ENCODE measurements at places on chromosomes 5 and 9.
A peak's percentile ranks its signal among the peaks of the same experiment; 100 is the strongest.

DNA sequence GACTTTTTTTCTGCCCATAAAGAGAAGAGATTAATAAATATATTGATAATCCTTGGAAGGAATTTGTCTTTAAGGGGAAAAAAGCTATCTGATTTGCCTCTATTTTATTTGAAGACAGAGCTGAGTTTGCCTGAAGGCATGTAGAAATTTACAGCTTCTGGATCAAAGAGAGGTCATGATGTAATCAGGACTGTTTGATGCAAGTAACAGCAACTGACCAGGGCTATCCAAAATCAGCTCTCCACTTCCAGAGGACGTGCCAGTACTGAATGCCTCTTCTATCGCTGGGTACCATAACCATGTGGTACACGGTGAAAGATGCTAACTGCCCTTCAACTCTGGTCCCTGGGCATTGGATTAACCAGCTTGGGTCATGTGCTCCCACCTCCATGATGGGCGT lies 90.6 kb downstream of the ZFAND5 start:
- no peak for DNase-seq

DNA sequence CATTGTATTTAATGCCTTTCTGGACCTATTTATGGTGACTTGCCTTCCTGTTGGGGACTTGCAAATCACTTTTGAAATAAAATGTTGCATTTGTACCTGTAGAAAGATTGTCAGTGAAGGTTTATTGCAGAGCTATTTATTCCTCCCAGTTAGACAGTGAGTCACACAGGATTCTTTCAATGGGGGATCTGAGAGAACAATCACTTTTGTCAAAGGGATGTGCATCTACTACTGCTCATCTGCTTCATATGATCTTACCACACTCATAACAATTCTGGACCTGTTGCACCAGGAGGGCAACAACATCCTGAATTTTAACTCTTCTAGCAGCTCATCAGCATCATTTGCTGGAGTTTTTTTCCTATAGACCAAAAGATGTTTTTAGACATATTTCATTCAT lies 66.8 kb downstream of the FBXL7 start:
- DNase-seq: no peak

GRCh38 chr9:35882996-35883395 lies 12.8 kb upstream of the OR13J1 start:
- no peak for DNase-seq

GRCh38 chr5:152501294-152501693 lies 96.2 kb upstream of the NMUR2 start:
- DNase-seq: no peak

- no peak for DNase-seq
These were observed 21.5 kb upstream of the NEUROG1 start for GRCh38 chr5:135557076-135557838.

- no peak for DNase-seq
These were observed 429.1 kb downstream of the NR2F1-AS1 start for GRCh38 chr5:93151896-93152295.

DNA sequence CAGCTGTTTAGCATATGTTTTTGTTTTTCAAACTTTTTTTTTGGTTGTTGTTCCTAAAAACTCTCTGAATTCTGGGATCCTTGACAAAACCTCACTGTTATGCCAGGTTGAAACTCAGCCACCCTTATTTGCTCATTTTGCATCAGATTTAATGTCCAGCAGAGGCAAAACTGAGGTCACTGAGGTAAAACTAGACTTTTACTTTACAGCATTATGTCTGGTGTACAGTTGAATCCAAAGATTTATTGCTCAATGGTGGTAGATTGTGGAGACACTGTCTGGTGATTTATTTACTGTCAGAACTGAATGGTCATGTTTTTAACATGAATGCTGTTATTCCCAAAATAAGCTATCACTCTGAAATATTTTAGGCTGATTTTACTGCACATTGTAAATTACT lies 87.9 kb downstream of the FBXL7 start:
- DNase-seq: no peak

GRCh38 chr5:132807163-132807838 lies 5.8 kb upstream of the SOWAHA start:
- DNase-seq: no peak

DNA sequence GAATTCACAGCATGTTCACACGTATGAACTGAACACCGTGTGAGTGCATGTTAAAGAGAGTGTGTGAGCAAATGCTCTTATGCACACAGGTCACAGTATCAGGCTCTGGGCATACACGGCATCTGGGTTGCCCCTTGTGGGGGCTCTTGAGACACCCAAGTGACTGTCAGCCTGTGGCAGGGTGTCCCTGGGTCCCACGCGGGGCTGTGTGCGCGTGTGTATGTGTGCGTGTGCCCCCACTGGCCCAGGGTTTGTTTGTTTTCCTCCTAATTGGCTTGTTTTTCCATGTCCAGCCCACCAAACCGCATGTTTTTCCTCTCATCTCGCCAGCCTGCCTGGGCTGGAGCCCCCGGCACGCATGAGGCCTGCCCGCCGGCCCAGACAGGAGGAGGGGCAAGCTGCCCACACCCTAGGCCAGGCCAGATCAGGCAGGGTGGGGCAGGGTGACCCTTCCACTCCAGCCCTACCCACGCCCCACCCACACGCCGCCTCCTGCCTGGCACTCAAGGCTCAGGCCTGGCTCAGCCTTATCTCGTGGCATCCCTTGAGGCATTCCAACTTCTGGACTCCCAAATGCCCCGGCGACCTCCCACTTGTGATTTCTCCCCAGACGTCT lies 28.8 kb downstream of the CNTFR start:
- no peak for DNase-seq

GRCh38 chr5:74945561-74946165 lies 79.5 kb upstream of the FAM169A start:
- no peak for DNase-seq

DNA sequence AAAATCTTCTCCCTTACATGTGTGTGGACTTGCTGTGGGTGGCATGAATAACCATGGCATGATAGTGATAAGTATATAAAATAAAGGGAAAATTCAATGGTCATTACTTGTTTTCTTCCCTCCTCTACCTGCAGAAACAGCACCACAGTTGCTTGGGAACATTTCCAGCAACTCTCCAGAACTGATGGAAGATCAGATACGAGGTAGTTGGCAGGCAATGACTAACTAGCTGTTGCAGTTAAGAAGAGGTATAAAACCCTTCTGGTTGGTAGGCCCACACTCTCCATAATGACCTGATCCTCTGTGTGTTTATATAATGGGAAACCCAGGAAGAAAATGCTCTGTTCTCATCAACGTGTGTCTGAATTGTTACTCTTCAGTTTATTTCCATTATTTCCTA lies 185.9 kb downstream of the SYK start:
- no peak for DNase-seq

- no peak for DNase-seq
These were observed 165.3 kb downstream of the LPAR1 start for GRCh38 chr9:110872920-110873319.

- DNase-seq: no peak
These were observed 121.0 kb downstream of the RGS3 start for GRCh38 chr9:113584428-113585084.

- DNase-seq: no peak
These were observed 1217.9 kb upstream of the ACO1 start for GRCh38 chr9:31166516-31166915.

DNA sequence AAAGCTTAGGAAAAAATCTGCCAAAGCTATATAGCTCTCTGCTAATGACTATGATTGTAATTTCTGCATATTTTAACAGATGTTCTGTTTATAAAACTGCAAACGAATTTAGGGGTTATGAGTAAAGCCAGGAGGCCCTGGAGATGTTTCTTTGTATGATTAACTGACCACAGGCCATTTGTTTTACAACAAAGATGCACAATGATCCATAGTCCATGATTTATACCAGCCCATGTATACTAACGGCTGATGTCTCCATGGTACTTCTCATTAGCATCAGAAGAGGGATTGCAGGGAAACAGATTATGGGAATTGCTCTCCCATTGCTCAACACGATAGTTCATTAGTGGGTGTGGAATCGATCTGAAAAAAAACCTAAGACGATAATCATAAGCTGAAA lies 78.9 kb downstream of the PPP2R2B start:
- no peak for DNase-seq

DNA sequence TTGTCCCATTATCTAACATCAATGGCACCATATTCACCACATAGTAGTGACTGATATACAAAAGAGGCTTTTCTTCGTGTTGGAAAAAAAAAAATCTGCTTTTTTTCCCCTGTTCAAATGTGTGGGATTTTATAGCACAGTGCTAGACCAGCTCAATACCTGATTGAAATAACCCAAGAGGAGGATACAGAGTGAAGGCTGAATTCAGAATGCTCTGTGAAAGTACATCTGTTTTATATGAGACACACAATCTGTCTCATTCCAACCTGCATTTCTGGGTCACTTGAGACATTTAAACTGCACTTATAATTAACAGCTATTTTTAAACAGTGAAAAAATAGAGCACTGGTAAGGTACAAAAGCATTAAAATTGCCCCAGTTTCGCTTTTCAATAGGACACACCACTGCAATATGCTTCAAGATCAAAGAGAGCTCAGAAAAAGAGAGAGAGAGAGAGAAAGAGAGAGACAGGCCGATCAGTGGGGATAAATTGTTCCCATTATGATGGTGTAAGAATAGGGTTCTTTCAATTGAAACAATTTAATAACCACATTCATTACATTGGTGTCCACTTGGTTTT lies 179.3 kb downstream of the NR2F1-AS1 start:
- no peak for DNase-seq

DNA sequence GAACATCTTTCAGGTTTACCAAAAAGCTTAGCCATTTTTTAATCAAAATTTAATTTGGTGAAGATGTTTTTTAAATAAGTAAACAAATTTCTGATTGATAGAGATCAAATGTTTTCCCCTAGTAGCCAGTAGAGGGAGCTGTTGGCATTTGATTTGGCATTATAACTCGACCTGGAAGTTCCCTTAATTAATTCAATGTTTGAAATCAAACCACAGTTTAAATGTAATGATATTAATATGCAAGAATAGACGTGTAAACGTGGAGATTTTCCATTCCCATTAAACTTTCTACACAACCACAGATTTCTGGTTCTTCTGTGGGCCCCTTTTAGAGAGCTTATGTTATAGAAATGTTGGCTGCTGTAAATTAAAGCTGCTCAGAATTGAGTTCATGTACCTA lies 148.1 kb upstream of the MPDZ start:
- peak; percentile 49 for DNase-seq

DNA sequence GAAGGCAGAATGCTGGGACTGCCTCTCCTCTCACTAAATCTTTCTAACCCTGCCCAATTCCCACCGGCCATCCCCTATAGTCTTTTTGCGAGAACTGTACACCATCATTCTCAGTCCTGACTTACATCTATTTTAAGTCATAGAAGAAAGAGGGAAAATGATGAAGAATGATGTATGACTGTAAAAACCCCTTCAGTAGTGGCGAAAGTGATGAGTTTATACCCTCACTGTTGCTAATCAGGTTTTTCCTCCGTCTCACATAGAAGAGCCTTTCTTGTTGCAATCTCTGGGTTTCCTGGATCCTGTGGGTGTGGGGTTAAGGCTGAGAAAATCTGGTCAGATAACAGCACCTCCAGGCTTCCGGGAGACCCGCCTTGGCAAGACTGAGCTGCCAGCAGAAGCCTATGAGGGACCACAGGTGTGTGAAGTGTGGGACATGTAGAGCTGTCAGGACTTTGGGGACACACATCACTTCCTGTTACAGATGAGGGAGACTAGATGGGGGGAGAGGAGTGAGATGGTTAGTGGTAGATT lies 147.1 kb upstream of the SLC12A2 start:
- no peak for DNase-seq

GRCh38 chr5:65163698-65164097 lies 318.0 kb downstream of the ADAMTS6 start:
- DNase-seq: no peak

GRCh38 chr9:100066539-100066938 lies 32.3 kb downstream of the ERP44 start:
- DNase-seq: no peak

GRCh38 chr9:130236436-130236985 lies 29.0 kb upstream of the HMCN2 start:
- no peak for DNase-seq

DNA sequence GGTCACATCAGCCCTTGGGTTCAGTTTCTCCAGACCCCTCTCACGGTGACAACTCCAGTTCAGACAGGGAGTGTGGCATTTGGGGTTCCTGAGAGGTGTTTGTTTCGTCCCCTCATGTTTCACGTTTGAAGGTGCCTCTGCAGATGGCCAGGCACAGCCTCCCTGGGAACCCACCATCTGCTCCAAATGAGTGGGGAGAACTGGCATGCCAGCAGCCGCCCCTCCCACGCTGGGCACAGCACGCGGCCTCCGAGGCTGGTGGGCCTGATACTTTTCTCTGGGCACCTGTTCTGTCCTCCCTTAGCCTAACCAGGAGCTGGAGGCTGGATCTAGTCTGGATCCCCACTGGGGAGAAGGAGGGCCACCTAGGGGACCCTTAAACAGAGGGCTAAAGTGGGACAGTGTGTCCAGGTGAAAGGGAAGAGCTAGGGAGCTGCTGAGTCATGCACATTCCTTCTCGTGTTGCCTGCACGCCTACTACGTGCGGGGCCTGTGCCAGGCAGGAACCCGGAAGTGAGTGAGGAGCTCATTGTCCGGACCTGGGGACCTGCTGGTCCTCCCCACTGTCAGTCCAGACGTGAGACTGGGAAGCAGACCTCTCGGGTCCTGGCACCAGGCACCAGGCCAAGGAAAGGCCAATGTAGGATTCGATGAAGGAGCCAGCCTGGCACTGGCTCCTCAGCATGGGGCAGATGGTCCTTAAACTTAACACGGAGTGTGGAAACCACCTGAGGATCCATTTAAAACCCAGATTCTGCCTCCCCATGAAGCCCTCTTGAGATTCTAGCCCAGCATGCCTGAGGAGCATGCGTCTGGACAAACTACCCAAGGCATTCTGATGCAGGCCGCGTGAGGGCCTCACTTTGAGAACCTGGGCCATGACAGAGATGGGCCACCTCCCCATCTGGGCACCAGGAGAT lies 11.7 kb downstream of the DNM1 start:
- no peak for DNase-seq

- peak; percentile 5 for DNase-seq
These were observed 117.9 kb upstream of the PRDM9 start for GRCh38 chr5:23389291-23390101.

Data from NT2/D1 (cell line).